GM23248 (cell line): ENCODE measurements at places on chromosomes 5 and 9. TPM values are rescaled to one million over a fixed set of nuclear protein-coding genes. Genes with fewer than 3 reads are reported as not detected.

SPAG8 gene
- 0.76 and 0.97 TPM in 2 replicates for total RNA-seq

CRHBP gene
- total RNA-seq, result not detected in 2 replicates

DNA sequence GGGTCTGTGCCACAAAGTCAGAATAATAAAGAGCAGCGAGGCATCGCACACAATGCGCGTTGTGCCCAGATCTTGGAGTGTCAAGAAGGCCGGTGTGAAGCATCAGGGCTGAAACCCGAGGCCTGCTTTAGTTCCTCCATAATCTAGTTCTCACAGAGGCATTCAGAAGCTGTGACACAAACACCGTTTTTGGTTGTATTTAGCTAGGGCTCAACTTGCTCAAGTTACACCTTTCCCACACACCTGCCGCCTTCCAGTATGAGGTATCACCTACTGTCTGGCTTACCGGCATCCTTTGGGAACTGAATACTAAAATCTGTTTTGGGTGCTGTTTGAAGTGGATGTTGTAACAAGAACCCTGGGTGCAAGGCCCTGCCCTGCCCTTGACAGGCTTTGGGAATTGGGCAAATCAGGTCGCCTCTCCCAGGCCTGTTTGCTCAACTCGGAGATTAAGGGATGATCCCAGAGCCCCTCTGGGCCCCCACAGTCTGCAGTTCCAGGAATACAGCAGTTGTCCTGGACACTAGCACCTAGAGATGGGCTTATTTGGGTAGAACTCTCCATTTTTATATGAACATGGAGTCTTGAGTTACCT lies 27.0 kb downstream of the SLC25A25 start:
- no peak for DNase-seq

SPRY4 gene
- total RNA-seq, result 10.9 and 12.8 TPM in 2 replicates

SLC34A3 gene
- not detected in 2 replicates for total RNA-seq

SLC6A3 gene
- total RNA-seq, result not detected in 2 replicates

DNA sequence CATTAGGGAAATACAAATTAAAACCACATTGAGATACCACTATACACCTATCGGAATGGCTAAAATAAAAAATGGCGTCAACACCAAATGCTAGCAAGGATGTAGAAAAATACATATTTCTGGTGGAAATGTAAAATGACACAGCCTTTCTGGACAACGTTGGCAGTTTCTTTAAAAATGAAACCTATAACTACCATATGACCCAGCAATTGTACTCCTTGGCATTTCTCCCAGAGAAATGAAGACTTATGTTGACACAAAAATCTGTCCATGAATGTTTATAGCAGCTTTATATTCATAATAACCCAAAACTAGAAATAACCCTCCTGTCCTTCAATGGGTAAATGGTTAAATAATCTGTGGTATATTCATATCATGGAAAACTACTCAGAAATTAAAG lies 188.7 kb upstream of the RAD23B start:
- no peak for DNase-seq

DNA sequence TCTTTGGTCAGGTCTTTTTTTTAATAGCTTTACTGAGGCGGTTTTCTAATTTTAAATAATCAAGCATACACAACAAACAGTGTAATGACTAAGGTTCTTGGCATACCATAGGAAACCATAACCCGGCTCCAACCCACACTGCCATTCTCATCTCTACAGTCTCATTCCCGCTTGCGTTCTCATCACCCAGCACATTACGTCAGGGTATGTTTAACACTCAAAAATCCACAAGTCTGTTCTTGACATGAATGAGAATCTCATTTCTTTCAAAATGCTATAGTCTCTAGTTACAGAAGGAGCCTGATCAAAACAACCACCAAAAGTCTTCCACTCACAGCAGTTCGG lies 505 bp downstream of the C5orf34 start:
- DNase-seq, result peak; percentile 93

DNA sequence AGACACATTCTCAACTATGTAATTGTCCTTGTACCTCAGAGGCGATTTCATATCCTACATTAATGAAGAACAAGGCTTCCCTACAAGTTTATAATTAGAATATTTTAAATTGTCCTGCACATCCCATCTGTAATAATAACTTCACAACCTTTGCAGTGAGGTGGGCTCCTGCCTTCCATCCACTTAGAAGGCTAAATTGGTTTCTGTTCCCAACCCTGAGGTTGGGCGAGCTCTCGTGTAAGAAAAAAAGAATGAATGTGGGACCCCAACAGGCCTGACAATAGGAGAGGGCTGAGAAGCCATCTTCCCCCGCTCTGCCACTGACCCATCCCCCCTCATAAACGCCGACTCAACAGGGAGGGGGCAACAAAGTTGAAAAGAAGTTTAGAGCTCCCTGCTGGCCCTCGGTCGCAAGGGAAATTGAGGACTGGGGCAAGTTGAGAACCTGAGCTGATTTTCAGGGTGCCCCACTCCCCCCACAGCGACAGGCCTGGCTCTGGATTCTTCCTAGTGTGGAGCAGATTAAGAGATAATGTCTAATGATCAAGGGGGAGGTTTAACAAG lies 9.4 kb downstream of the BARHL1 start:
- DNase-seq, result no peak

GRCh38 chr9:75265525-75265972 lies 177.2 kb downstream of the OSTF1 start:
- peak; percentile 60 for DNase-seq

ARID3C gene
- total RNA-seq, result 0.11 and 0.38 TPM in 2 replicates

NPR3 gene
- total RNA-seq, result 87.1 and 97.0 TPM in 2 replicates

ACTBL2 gene
- 0.11 and 0.76 TPM in 2 replicates for total RNA-seq

DNA sequence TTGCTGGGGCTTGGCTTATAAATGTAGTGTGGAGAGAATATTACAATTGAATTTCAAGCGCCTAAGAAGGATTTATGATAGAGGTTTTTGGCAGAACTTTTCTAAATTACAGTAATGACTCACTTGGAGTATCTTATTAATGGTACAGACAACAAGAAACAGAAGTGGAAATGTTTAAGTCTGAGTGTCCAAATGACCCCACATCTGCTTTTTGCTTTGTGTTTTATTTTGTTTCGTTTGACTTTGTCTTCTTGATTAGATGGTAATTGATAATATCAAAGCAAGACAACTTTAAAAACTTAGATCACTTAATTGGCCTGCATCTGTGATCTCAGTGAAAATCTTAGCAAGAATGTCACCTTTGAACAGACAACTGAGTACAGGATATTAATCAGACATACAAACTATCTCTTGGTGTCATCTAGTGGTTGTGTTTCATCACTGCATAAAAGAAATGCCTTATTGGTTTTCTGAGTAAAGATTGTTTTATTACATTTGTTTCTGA lies 577.4 kb downstream of the ISL1 start:
- peak; percentile 7 for DNase-seq

GRCh38 chr9:32360983-32361673 lies 23.3 kb upstream of the ACO1 start:
- DNase-seq, result no peak
